Stimulated activated CD8-positive, alpha-beta memory T cell treated with anti-CD3 and anti-CD28 coated beads, Interleukin-15, amount 100 ng/mL, for 48 hours (primary cell): ENCODE measurements at places on chromosomes 2 and 18.

GRCh38 chr18:5461041-5461440, 82.8 kb downstream of the EPB41L3 start:
- no peak for DNase-seq

GRCh38 chr2:46666044-46666679, 186.8 kb downstream of the TMEM247 start:
- DNase-seq = no peak

GRCh38 chr2:95208106-95208505, 785 bp downstream of the ZNF892 start:
- DNase-seq = no peak

GRCh38 chr2:176127774-176128072, 1.8 kb upstream of the HOXD8 start:
- DNase-seq = no peak

GRCh38 chr2:126921066-126921465, 22.4 kb downstream of the TEX51 start:
- DNase-seq = no peak

DNA sequence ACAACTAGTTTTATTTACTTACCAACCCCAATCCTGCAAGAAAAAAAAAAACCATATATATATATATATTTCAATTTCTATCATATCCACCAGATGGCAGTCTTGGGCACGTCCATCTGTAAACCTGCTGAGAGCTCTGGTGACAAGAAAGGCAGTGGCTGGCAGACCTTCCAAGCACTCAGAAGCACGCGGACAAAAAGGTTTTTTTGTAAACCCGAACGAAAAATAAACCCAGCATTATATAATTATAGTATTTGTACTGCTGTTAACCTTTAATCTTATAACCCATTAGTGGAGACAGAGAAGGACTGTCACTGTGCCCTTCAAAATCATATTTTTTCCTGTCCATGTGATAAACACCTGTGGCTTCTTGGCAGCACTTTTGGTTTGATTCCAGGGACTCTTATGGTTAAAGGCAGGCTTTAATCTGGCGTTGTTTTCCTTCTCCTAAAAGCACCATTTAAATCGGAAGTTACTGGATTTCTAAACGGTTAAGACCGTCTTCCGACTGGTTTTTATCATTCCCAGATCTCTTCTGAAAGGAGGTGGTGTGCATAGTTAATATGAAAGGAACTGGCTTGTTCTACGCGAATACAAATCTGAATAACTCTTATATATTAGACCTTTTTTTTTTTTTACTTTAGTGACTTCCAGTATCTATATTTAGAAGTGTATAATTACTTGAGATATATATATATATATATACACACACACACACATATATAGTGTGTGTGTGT, 31.0 kb upstream of the SLC3A1 start:
- DNase-seq = no peak

- DNase-seq = no peak
Measured at GRCh38 chr18:3852321-3852720, 402.3 kb downstream of the TGIF1 start.
